Stimulated activated CD4-positive, alpha-beta T cell treated with anti-CD3 and anti-CD28 coated beads, Interleukin-12 subunit alpha, Interleukin-12 subunit beta, amount 100 ng/mL, for 48 hours (primary cell): ENCODE measurements at places on chromosomes 1 and 21.

DNA sequence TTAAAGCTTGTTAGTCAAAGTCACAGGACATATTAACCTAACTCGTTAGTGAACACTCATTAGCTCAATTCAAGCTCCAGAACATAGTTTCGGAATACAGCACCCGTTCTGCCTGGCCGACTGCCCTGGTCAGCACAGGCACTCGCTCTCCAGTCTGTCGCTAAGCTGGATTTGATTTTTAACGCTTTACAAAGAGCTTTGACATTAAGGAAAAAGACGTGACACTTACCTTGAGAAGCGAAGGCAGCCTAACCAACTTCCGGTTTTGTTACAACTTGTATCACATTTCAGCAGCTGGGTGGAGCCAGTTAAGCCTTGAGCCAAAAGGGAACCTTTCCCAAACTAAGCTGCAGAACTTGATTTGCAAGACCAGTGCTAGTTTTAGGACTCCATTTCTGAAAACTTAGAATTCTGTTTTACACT is at the start of gene FRRS1:
Gene FRRS1, minus strand, starts transcription at position 258 of the 423 bp plus-strand sequence. CDS start 17,867 bp downstream, outside the sequence.
- peak; percentile 32 for DNase-seq

DNA sequence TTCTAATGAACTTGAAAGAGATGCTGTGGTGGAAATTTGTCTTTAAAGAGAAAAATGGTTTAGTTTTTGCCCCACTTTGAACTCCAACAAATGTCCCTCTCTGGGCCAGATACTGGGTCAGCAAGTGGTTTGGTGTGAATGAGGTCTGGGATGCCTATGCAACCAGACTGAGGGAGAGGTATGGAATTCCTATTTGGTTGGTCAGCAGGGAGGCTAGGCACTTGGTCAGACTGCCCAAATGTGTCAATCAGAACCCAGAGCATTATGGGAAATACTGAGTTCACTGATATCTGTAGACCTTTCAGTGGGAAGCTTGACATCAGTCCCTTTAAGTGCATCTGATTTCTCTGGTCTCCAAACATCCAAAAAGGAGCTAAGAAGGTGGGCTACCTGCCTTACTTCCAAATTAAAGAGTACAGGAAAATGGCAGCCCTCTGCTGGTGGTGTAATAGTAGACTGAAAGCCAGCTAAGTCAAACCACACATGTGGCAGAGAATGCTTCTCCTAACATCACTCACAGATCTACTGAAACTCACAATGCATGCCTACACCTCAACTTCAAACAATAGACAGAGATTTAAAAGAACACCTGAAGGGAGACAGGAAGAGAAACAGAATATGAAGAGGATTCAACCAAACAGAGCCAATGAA is 510.1 kb downstream of the PLA2G4A start:
- no peak for DNase-seq

DNA sequence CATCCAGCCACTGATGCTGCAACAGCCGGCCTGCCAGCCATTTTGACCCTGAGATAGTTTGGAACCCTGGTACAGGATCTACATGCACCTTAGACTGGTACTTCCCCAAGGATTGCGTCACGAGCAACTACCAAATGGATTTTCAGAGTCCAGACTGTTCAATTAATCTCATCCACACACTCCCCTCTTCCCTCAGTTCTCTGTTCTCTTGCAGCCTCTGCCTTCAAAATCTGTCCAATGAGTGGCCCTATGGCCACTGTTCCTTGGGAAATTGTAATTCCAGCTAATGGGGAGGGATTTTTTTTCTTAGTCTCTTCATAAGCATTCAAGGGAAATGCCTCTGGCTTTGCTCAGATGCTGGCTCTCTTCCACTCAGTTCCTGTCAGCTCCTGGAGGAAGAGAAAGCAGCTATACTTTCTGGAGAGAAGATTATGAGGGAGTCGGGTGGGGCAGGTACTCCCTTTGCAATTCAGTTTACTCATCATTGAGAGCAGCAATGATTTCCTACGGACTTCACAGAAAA is 19.8 kb upstream of the UAP1 start:
- DNase-seq: no peak

GRCh38 chr1:33326785-33327184 is 5.9 kb upstream of the A3GALT2 start:
- no peak for DNase-seq

- no peak for DNase-seq
These were observed 113.3 kb downstream of the PTPN14 start for GRCh38 chr1:214438075-214438474.

- DNase-seq: no peak
These were observed 14.9 kb downstream of the UTP11 start for GRCh38 chr1:38027201-38028104.

DNA sequence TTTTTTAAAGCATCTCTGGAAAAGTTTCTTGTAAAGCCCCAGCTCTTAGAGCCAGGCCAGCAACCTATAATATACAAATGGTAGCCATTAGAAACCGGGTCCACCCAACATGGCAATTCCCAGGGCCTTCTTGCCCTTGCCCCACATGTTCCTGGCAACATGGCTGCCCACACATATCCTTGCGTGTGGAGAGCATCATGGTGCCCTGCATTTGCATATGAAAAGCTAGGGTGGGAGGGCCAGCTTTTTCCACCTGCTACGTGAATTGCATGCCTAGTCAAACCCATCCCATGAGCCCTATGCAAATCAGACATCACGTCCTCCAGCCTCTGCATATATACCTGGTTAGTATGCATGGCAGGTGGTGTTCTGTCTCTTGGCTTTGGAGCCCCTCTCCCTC is 88.2 kb downstream of the RABGAP1L start:
- no peak for DNase-seq

- no peak for DNase-seq
These were observed 1.8 kb upstream of the DUSP12 start for GRCh38 chr1:161747801-161748200.

- peak; percentile 56 for DNase-seq
These were observed 582 bp downstream of the ORC1 start for GRCh38 chr1:52403566-52404115.

DNA sequence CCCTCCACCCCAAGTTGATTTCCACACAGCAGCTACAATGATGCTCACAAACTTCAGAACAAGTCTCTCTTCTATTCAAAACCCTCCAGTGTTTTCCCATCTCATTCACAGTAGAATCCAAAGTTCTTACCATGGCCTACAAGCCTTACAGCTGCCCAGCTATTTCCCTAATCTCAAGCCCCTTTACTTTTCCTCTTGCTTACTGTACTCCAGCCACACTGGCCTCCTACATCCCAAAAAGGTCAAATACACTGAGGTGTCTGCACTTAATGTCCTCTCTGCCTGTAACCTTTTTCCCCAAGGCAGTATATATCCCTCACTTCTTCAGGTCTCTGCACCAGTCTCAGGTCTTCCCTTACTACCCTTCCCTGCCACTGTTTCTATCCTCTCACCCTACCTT is 2.6 kb downstream of the RAP1A start:
- no peak for DNase-seq

DNA sequence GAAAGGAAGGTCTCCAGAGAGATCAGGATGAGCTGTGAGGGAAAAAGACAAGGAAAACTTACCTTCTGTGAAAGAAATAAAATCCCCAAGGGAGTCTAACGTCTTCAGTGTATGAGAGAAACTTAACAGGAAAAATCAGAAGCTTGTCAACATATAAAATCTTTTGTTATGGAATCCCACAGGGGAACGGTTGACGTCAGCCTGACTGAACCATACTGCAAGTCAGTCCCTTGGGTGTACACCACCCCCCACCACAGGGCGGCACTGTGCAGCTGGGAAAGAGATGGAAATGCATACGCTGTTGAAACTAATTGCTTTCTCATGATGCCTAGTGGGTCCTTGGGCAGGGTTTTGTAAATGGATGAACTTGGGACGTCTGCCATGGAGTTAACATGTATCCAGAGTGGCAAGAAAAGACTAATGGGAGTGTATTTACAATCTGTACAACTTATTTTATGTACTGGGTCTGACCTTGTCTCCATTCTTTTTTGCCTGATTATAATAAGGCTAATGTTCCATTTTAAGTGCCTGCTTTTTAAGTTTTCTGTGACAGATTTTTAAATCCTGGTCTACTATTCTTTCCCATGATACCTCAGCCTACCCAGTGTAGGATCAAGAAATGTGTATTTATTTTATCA is 22.7 kb downstream of the UTP25 start:
- peak; percentile 21 for DNase-seq

DNA sequence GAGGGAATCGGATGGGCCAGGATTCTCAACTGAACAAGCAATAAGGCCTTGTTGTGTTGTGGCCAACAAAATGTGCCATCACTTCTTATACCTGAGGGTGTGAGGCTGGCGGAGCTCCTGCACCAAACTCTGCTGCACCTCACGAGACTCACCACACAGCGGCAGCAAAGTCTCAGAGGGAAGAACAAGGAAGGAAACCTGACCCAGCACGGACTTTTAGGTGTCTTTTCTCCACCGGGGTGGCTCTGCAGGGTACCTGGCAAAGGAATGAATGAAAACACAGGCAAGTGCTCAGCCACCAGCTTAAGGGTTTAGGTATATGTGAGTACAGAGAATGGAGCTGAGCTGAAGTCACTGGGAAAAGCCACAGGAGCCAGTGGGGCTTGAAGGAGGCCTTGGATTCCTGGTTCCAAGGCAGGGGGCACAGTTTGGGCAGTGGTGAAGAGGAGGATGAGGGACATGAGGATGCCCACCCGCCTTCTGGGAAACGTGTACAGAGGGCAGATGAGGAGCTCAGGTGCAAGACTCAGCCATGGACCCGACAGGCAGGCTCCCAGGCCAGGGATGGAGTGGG is 31.1 kb upstream of the HSD3B1 start:
- DNase-seq: peak; percentile 8

DNA sequence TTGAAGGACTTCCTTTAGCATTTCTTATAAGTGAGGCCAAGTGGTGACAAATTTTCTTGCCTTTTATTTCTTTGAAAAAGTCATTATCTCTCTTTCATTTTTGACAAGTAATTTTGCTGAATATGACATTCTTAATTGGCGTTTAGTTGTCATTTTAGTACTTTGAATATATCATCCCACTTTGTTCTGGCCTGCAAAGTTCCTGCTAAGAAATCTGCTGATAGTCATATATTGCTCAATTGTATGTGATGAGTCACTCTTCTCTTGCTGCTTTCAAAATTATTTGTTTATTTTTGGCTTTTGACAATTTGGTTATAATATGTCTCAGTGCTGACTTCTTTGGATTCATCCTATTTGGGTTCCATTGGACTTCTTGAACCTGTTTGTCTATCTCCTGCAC is 312.6 kb downstream of the DUSP10 start:
- DNase-seq: no peak

- no peak for DNase-seq
These were observed 130.0 kb upstream of the ZNHIT6 start for GRCh38 chr1:85838238-85838637.
